ENCODE measurements at places on chromosomes 16 and 17.

- no peaks in the 10 kb centered on the region for H3K36me3 ChIP-seq
- H3K4me1 ChIP-seq: peaks cover 7% of the 10 kb centered on the region
- H3K4me3 ChIP-seq: no peak overlapping the region
- DNase-seq: no peak
- H3K27ac ChIP-seq: no peak overlapping the region
- H3K27me3 ChIP-seq: peaks cover 36% of the 10 kb centered on the region
Observed at GRCh38 chr16:66845791-66846221, 1.6 kb downstream of the CA7 start.

- no peaks in the 10 kb centered on the region for H3K27me3 ChIP-seq
- no peak overlapping the region for H3K4me3 ChIP-seq
- no peaks in the 10 kb centered on the region for H3K36me3 ChIP-seq
- no peak for DNase-seq
- H3K4me1 ChIP-seq: no peaks in the 10 kb centered on the region
Observed at GRCh38 chr16:71969353-71969752, 30.8 kb downstream of the PKD1L3 start.

DNA sequence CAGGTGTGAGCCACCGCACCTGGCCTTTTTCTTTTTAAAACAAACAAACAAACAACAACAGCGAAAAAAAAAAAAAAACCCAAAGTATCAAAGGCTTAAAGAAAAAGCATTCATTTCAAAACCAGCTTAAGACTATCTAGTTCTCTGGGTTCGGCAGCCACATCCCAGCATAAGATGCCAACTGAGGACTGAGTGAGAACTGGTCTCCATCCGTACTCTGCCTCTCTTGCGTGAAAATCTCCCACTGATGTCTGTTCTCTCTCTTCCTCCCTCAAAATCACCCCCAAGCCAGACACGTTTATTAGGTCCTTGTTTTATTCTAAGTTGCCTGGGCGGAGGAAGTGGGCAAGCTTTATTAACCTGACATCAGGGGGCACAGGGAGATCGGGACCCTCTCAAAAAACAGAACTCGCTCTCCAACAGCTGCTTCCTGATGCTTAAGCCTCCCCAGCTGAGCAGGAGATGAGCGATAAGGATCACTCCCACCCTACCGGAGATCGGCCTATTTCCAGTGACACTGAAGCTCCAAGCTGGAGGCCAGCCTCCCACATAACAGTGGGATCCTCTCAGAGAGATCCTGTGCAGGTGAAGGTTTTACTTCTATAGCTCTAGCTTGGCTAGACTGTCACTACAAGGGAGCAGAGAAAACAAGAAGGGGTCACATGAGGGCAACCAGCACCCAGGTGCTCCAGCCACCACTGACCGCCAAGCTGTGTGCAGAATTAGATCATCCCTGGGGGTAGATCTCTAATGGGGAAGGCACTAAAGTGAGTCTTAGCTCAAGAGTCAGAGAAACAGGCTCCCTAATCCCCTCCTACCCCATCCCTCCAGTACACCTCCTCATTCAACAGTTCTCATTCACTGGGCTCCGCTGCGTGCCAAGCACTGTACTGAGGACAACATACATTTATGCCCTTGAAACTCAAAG lies 13.6 kb downstream of the CDC42EP4 start:
- H3K27me3 ChIP-seq: no peaks in the 10 kb centered on the region
- H3K4me3 ChIP-seq: no peak overlapping the region
- no peaks in the 10 kb centered on the region for H3K36me3 ChIP-seq
- H3K27ac ChIP-seq: no peak overlapping the region

DNA sequence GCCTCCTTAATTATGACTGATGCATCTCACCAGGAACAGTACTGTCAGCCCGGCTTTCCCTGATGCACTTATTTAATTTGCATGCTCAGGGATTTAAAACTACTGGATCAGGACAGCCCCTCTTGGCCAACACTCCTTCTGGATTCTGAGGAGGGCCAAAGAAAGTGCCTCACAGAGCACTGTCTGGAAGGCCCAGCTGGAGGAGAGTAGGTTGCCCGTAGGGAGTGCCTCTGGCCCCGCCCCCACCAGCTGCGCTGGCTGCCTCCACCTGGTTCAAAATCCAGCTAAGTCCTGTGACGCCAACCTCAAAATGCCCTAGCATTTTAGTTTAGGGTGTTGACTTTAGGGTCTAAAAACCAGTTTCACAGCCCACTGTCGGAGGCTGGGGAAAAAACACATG lies 49.4 kb upstream of the SREBF1 start:
- H3K4me3 ChIP-seq: no peak overlapping the region
- no peak for DNase-seq
- H3K27me3 ChIP-seq: no peaks in the 10 kb centered on the region
- H3K4me1 ChIP-seq: no peaks in the 10 kb centered on the region

DNA sequence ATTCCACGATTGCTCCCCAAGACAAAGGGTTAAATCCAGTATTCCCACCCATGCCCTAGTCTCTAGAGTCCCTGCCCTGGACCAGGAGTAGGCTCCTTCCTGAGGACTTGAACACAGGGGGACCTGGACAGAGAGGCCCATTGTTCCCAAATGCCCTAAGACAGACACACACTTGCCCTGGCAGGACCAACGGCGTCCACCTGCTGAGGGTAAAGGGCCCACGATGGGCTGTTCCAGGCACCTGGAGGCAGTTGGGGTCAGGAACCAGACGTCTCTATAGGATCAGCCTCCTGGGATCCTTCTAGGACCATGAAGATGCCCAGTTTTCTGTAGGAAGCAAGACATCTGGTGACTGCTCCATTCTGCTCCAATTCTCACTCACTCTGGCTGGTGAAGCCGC lies 39.3 kb downstream of the TNFRSF13B start:
- H3K27ac ChIP-seq: no peak overlapping the region
- no peak for DNase-seq
- no peaks in the 10 kb centered on the region for H3K27me3 ChIP-seq
- H3K36me3 ChIP-seq: no peaks in the 10 kb centered on the region
- H3K4me1 ChIP-seq: peaks cover 5% of the 10 kb centered on the region
- H3K4me3 ChIP-seq: no peak overlapping the region

DNA sequence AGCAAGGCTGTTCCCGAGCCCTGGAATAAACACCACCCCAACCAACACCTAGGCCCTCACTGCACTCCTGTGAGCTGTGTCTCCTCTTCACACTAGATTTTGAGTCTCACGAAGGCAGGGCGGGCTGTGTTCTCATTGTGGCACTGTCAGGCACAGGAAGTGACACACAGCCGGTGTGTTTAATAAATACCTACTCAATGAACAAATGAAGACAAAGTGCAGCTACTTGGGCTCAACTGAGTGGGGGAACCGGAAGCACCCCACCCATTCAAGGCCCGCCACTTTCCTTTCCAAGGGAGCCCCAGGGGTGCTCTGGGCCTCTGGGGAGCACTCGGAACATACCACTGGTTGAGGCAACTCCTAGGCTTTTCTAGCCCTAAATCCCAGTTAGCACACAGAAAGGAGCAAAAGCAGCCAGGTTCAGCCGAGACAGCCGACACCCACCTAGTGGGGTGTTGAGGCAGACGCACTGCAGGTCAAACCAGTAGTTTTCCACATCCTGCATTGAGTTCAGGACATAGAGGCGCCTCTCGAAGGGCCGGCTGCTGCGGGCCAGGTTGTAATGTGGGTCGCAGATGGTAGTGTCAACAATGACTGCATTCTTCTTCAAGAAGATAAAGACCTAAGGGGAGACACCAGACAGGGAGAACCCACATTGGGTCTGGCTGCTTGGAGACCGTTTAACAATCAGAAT lies 57.7 kb downstream of the GTF3C1 start:
- no peak overlapping the region for H3K4me3 ChIP-seq
- H3K27ac ChIP-seq: no peak overlapping the region
- no peaks in the 10 kb centered on the region for H3K27me3 ChIP-seq
- DNase-seq: no peak

- no peak overlapping the region for H3K4me3 ChIP-seq
- no peaks in the 10 kb centered on the region for H3K36me3 ChIP-seq
- H3K27me3 ChIP-seq: peaks cover 16% of the 10 kb centered on the region
- no peak overlapping the region for H3K27ac ChIP-seq
- DNase-seq: no peak
- peaks cover 14% of the 10 kb centered on the region for H3K4me1 ChIP-seq
Observed at GRCh38 chr17:7290685-7291084, 3.8 kb downstream of the YBX2 start.

- H3K4me3 ChIP-seq: no peak overlapping the region
- H3K4me1 ChIP-seq: no peaks in the 10 kb centered on the region
- DNase-seq: no peak
Observed at GRCh38 chr16:4025428-4025827, 90.8 kb downstream of the ADCY9 start.

DNA sequence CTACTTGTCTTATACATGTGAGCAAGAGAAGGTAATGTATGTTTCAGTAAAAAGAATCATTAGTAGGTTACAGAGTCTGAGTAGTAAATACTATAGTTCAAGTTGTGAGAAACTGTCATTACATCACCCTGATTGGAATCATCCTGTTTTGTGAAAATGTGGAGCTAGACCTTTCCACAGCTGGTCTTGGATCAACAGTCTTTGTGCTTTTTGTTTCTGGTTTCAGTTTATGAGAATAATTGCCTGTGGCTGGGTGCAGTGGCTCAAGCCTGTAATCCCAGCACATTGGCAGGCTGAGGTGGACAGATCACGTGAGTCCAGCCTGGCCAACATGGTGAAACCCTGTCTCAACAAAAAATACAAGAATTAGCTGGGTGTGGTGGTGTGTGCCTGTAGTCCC lies 19.7 kb upstream of the SHISA9 start:
- no peak for DNase-seq
- H3K27me3 ChIP-seq: peaks cover 14% of the 10 kb centered on the region
- H3K27ac ChIP-seq: no peak overlapping the region
- no peaks in the 10 kb centered on the region for H3K4me1 ChIP-seq
- no peak overlapping the region for H3K4me3 ChIP-seq

- no peak overlapping the region for H3K4me3 ChIP-seq
- peaks cover 11% of the 10 kb centered on the region for H3K4me1 ChIP-seq
- H3K27ac ChIP-seq: no peak overlapping the region
- H3K36me3 ChIP-seq: no peaks in the 10 kb centered on the region
- DNase-seq: no peak
Observed at GRCh38 chr16:90004577-90004976, 14.7 kb downstream of the DBNDD1 start.

- H3K4me1 ChIP-seq: no peaks in the 10 kb centered on the region
- H3K4me3 ChIP-seq: no peak overlapping the region
- H3K27me3 ChIP-seq: peaks cover 16% of the 10 kb centered on the region
- DNase-seq: no peak
Observed at GRCh38 chr16:49354101-49354500, 19.5 kb upstream of the C16orf78 start.

DNA sequence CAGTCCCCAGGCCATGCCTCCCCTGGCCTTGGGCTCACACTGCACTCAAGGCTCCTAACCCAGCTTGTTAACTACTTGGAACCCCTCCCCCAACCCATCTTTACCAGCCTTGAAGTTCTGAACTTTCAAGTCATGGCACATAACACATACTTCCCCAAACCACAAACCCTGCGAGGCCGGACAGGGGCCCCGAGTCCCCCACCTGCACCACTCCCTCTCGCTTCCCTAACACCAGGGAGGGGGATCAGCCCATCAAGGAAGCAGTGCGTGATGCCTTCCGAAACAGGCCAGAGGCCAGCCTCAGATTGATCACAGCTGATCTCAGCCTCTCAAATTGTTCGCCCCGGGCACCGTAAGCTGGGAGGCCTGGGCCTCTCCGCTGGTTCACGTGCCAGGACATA lies 3.0 kb upstream of the NLRC3 start:
- peaks cover 11% of the 10 kb centered on the region for H3K36me3 ChIP-seq
- no peaks in the 10 kb centered on the region for H3K27me3 ChIP-seq
- DNase-seq: no peak
- H3K4me1 ChIP-seq: peaks cover 33% of the 10 kb centered on the region

DNA sequence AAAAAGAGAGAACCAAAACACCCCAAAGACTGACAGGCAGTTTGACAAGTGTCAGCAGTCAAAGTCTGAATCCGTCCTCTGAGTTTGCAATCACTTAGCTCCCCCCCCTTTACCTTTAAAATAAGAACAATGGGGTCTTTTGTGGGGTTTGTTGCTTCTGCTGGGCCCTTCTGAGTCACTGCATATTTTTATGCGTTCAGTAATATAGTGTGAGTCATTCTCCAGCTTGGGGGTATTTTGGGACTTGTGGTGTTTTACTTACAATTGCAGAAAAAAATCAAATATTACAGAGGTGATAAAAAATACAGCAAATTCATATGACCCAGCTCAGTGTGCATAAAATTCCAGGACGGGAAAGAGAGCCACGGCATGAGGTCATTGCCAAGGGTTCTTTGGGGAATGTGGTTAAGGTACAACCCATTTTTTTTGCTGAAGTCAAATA lies 120.1 kb downstream of the CYLD start:
- H3K4me3 ChIP-seq: no peak overlapping the region
- no peak overlapping the region for H3K27ac ChIP-seq
- no peaks in the 10 kb centered on the region for H3K36me3 ChIP-seq

DNA sequence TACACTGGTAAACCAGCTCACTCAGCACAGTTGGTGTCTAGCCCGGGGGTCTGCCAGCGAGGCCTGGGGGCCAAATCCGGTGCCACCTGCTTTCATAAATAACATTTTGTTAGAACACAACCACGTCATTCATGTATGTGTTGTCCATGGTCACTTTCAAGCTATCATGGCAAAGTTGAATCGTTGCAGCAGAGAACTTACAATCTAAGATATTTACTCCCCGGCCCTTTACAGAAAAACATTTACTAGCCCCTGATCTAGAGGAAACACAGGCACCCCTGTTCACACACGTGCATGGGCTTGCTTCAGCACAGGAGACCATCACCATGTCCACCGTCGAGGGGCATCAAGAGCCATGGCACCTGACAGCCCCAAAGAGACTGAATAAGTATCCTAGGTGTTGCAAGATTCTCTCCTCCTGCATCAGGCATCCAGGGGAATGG lies 111.4 kb upstream of the DNAH9 start:
- no peaks in the 10 kb centered on the region for H3K36me3 ChIP-seq
- H3K27me3 ChIP-seq: no peaks in the 10 kb centered on the region
- DNase-seq: no peak
- H3K27ac ChIP-seq: no peak overlapping the region
- H3K4me3 ChIP-seq: no peak overlapping the region
- no peaks in the 10 kb centered on the region for H3K4me1 ChIP-seq

- H3K36me3 ChIP-seq: peaks cover 64% of the 10 kb centered on the region
- peak overlapping the region; percentile 83 for H3K27ac ChIP-seq
- H3K4me1 ChIP-seq: peaks cover 36% of the 10 kb centered on the region
- no peaks in the 10 kb centered on the region for H3K27me3 ChIP-seq
Observed at GRCh38 chr17:59776577-59776976, 69.1 kb downstream of the VMP1 start.

- H3K36me3 ChIP-seq: peaks cover 33% of the 10 kb centered on the region
- DNase-seq: no peak
- H3K27ac ChIP-seq: no peak overlapping the region
- H3K27me3 ChIP-seq: no peaks in the 10 kb centered on the region
- H3K4me1 ChIP-seq: no peaks in the 10 kb centered on the region
Observed at GRCh38 chr17:59018019-59018418, 88.7 kb downstream of the TRIM37 start.
